Memory B cell (primary cell): ENCODE measurements at places on chromosomes 13 and 19.
A peak's percentile ranks its signal among the peaks of the same experiment; 100 is the strongest.

DNA sequence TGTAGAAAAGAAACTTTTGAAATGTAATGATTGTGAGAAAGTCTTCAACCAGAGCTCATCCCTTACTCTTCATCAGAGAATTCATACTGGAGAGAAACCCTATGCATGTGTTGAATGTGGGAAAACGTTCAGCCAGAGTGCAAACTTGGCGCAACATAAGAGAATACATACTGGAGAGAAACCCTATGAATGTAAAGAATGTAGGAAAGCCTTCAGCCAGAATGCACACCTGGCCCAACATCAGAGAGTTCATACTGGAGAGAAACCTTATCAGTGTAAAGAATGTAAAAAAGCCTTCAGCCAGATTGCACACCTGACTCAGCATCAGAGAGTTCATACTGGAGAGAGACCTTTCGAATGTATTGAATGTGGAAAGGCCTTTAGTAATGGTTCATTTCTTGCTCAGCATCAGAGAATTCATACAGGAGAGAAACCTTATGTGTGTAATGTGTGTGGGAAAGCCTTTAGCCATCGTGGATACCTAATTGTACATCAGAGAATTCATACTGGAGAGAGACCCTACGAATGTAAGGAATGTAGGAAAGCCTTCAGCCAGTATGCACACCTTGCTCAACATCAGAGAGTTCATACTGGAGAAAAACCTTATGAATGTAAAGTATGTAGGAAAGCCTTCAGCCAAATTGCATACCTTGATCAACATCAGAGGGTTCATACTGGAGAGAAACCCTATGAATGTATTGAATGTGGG, 19.3 kb downstream of the ZNF583 start:
- H3K36me3 ChIP-seq: peaks cover 45% of the 10 kb centered on the region
- no peaks in the 10 kb centered on the region for H3K27me3 ChIP-seq
- no peak overlapping the region for H3K27ac ChIP-seq
- H3K4me1 ChIP-seq: no peaks in the 10 kb centered on the region

DNA sequence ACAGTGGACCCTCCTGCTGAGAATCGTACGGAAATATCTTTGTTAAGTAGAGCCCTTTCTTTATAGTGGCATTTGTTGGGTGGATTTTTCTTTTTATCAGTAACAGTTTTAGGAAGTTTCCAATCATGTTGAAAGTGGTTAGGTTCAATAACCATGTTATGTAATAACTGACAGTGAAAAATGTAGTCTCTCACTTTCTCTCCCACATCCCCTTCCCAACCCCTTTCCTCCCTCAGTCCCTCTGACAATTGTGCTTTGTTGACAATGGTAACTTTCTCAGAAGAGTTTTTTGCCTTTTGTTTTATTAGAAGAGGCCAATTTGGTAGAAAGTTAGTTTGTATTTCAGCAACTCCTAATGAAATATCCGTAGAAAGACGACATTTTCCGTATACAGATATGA, 77.8 kb upstream of the SLAIN1 start:
- no peaks in the 10 kb centered on the region for H3K4me1 ChIP-seq
- H3K36me3 ChIP-seq: no peaks in the 10 kb centered on the region
- H3K4me3 ChIP-seq: no peak overlapping the region
- H3K27me3 ChIP-seq: peaks cover 9% of the 10 kb centered on the region
- no peak for DNase-seq

GRCh38 chr13:113794086-113794485, 35.1 kb downstream of the TMEM255B start:
- no peak for DNase-seq
- no peak overlapping the region for H3K4me3 ChIP-seq
- no peak overlapping the region for H3K27ac ChIP-seq
- peaks cover 4% of the 10 kb centered on the region for H3K27me3 ChIP-seq

GRCh38 chr13:95267662-95268342, 33.4 kb downstream of the ABCC4 start:
- no peak overlapping the region for H3K4me3 ChIP-seq
- DNase-seq: no peak
- peaks cover 6% of the 10 kb centered on the region for H3K4me1 ChIP-seq

GRCh38 chr13:76944456-76944855, 3.9 kb upstream of the ACOD1 start:
- no peak for DNase-seq
- H3K27ac ChIP-seq: no peak overlapping the region
- H3K4me1 ChIP-seq: peaks cover 9% of the 10 kb centered on the region
- H3K4me3 ChIP-seq: no peak overlapping the region
- H3K27me3 ChIP-seq: peaks cover 6% of the 10 kb centered on the region
- H3K36me3 ChIP-seq: peaks cover 1% of the 10 kb centered on the region

DNA sequence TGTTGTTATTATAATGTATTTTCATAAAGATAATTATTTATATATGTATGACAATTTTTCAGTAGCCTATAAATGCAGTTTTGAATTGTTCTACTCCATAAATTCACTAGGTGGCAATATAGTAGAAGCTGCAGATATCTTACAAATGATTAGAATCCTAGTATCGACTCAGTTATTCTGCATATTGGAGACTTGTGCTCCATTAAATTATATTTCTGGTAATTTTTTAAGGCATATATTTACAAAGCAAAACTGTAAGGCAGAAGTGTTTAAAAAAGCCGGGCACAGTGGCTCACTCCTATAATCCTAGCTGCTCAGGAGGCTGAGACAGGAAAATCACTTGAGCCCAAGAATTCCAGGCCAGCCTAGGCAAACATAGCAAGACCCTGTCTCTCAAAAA, 58.7 kb downstream of the DPY19L3 start:
- DNase-seq: no peak
- H3K4me1 ChIP-seq: no peaks in the 10 kb centered on the region
- H3K36me3 ChIP-seq: peaks cover 8% of the 10 kb centered on the region
- H3K4me3 ChIP-seq: no peak overlapping the region
- H3K27ac ChIP-seq: no peak overlapping the region
- H3K27me3 ChIP-seq: no peaks in the 10 kb centered on the region

DNA sequence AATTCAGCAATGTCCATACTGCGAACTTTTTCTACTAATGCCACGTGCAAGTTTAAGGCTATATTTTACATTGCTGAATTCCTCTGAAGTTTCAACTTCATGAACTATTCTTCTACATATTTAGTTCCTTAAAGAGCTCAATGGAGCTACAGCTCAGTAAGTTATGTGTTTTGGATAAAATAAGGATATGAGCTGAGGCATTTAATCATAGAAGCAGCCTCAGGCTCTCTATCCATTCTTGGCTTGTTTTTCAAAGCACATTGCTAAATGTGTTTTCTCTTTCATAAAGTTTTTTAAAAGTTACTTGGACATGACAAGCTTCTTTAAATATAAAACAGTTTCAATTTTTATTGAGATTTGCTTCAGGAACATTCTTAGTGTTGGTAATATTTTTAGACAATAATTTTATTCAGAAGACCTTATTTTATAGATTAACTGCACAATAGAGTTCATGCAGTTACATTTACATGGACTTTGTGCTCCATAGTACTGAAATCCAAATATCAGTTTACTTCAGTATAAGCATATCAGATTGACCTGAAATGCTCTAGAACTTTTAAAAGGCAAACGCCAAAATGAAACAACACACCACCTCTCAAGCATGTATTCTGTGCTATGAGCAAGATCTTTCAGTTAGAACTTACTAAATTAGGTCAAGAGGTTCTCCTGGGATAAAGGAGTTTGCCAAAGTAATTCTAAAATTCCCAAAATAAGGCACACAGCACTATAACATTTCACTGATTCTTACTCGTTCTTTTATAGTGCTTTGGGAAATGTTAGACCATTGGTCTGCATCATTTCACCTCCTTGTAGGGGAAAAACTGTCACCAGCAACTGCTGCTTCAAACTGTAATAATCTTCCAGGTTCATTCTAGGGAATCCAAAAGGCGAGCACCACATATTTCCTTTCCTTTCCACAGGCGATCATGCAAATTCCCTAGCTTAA, 275.5 kb downstream of the ENOX1 start:
- H3K27me3 ChIP-seq: no peaks in the 10 kb centered on the region
- DNase-seq: no peak
- no peaks in the 10 kb centered on the region for H3K4me1 ChIP-seq

- no peak overlapping the region for H3K27ac ChIP-seq
- no peak overlapping the region for H3K4me3 ChIP-seq
- peaks cover 30% of the 10 kb centered on the region for H3K27me3 ChIP-seq
- no peaks in the 10 kb centered on the region for H3K36me3 ChIP-seq
- no peak for DNase-seq
Measured at GRCh38 chr19:46496304-46496703, 637 bp upstream of the PNMA8B start.

- H3K36me3 ChIP-seq: no peaks in the 10 kb centered on the region
- no peak overlapping the region for H3K4me3 ChIP-seq
- H3K27me3 ChIP-seq: no peaks in the 10 kb centered on the region
- no peak for DNase-seq
- no peaks in the 10 kb centered on the region for H3K4me1 ChIP-seq
Measured at GRCh38 chr19:33677745-33678426, 56.1 kb downstream of the CHST8 start.

DNA sequence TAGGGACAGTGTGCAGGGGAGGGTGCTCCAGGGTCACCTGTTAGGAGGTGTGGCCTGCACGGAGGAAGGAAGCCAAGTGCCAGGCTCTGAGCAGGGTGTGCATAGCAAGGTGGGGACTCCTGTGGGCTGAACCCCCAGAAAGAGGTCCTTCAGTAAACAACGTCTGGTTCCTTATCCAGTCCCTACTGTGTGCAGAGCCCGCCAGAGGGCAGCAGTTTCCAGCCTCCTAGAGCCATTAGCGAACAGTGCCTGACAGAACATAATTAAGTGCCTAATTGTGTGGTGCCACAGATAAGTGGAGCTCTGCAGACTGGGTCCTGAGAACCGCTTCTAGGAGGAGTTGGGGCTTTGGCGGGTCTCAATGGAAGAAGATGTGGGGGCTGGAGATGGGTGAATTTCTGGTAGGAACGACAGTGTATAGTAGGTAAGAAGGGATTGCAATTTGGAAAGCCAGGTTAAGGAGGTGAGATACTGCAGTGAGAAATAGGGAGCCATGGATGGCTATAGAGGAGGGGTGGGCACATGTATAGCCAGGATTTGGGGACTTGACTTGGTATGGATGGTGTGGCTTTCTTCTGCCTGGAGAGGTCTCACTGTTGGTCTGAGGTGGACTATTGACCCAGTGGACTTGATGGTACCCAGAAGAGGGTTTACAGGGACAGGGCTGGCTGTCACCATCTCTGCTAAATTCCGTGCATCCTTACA, 323.1 kb downstream of the ZNF536 start:
- peaks cover 1% of the 10 kb centered on the region for H3K27me3 ChIP-seq
- DNase-seq: no peak
- no peak overlapping the region for H3K4me3 ChIP-seq
- no peak overlapping the region for H3K27ac ChIP-seq
- H3K4me1 ChIP-seq: no peaks in the 10 kb centered on the region

DNA sequence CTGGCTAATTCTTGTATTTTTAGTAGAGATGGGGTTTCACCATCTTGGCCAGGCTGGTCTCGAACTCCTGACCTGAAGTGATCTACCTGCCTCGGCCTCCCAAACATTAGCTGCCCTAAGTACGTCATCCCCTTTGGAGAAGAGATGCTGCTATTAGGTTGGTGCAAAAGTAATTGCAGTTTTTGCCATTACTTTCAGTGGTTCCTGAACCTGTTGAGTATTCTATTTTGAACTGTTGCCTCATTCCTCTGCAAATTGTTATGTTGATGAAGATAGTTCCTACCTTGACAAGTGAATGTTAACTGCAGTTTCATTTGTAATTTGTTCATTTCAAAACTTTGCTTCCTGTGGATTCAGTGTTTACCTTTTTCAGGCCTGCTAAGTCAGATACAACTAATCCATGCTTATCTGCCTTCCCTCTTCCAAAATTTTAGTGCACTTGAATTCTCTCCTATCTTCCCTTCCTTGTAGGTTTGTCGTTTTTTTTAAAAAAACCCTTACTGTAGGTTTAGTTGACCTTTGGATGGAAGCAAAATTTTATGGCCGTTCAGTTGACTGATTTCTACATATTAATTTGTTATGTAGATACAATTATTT, 24.0 kb downstream of the ZMYM2 start:
- peak overlapping the region; percentile 36 for H3K27ac ChIP-seq
- no peaks in the 10 kb centered on the region for H3K27me3 ChIP-seq

- DNase-seq: no peak
- peaks cover 7% of the 10 kb centered on the region for H3K27me3 ChIP-seq
- no peak overlapping the region for H3K27ac ChIP-seq
- H3K4me3 ChIP-seq: no peak overlapping the region
- no peaks in the 10 kb centered on the region for H3K36me3 ChIP-seq
- peaks cover 5% of the 10 kb centered on the region for H3K4me1 ChIP-seq
Measured at GRCh38 chr19:15147090-15147489, 39.9 kb downstream of the SYDE1 start.

DNA sequence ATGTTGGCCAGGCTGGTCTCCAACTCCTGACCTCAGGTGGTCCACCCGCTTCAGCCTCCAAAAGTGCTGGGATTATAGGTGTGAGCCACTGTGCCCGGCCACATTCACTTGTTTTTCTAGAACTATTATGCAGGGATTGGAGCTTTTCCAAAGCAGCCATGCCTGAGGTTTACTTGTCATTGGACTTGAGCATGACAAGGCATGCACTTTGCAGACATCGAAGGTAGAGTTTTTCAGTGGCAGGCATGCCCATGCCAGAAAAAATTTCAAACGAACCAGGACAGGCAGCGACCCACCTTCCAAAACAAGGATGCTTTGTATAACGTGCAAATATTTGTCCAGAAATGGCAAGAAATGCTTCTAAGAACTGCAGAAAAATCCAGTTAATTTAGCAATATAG, 17.7 kb downstream of the PNMA8A start:
- no peak overlapping the region for H3K27ac ChIP-seq
- no peaks in the 10 kb centered on the region for H3K4me1 ChIP-seq
- no peak for DNase-seq
- H3K36me3 ChIP-seq: peaks cover 2% of the 10 kb centered on the region
- H3K27me3 ChIP-seq: peaks cover 10% of the 10 kb centered on the region

DNA sequence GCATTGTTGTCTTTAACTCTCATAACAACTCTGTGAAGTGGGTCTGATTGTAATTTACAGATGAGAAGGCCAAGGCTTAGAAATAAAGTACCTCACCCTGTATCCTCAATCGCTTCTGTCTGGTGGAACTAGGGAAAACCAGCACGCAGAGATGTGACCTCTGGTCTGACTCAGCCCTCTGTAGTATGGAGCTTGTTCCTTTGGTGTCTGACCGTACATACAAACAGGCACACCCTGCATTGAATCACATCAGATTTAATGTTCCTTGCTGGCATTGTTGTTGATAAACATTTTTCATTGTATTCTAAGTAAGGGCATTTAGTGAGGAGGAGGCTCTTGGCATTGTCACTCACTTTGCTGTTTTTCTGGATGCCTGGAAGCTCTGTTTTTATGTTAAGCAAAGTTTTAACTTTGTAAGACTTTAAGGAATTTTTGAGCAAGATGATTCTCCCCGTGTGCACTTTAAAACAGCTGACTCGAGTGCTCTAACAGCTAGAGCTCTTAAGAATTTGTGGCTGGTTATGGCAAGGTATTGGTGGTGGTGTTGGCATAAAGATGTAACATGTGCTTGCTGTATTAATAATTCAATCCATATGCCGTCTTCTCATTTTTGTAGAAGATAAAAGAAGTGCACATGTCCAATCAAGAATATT, 89.0 kb upstream of the SPATA13 start:
- H3K4me1 ChIP-seq: no peaks in the 10 kb centered on the region
- no peak overlapping the region for H3K27ac ChIP-seq
- H3K27me3 ChIP-seq: peaks cover 5% of the 10 kb centered on the region
- no peak overlapping the region for H3K4me3 ChIP-seq
- H3K36me3 ChIP-seq: no peaks in the 10 kb centered on the region
- no peak for DNase-seq
